ENCODE measurements at places on chromosomes 3 and 15.

DNA sequence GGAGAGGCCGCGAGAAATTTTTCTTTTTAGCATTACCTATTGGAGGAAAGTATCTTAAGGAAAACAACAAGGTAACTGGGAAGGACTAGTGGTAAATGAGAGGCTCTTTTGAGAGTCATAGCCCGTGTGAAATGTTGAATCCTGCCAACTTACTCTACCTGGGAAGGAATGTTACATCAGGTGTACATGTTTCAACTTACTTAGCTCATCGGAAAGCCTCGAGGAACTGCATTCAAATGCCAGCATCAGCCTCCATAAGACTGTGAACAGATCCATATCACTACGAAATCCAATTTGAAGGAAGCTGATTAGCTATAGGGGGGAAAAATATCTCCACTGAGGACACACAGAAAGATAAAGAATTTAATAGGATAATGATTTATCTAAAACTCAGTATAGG, 72.3 kb upstream of the PDZRN3 start:
- no peak for DNase-seq

DNA sequence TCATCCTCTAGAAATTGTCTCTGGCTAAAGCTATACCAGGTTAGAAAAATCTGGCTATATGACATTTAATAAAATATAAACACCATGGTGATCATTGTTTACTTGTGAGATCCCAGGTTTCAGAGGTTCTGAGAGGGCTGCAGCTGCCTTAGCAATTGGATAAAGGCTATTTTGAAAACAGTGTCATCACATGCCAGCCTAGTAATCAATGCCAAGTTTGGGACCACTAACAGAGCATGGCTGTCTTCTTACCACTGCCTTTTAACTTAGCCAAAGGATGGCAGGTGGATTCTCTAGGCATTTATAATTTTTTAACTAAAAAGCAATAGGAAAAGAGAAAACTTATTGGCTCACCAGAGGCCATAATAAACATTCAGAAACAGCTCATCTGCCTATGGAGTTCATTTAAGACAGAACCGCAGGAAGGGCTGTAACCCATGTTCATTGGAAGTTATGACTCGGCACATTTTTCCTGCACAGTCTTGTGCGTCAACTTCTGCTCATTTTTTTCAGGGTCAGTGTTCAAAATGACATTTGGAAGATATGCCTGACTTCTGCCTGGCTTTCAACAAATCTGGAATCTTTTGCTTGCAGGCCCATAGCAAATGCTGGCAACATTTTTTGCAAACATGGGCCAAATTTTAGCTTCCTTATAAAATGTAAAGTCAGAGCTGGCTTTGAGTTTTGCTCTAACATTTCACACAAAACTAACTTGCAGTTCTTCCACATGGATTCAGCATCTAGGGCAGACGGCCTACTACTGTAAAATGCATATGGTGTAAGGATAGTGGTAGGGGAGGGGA, 476.0 kb upstream of the TBL1XR1 start:
- no peak for DNase-seq

- DNase-seq: no peak
Observed at GRCh38 chr15:47614360-47615011, 102.8 kb upstream of the SEMA6D start.

GRCh38 chr15:43922021-43922420, 95.2 kb downstream of the WDR76 start:
- DNase-seq: no peak

DNA sequence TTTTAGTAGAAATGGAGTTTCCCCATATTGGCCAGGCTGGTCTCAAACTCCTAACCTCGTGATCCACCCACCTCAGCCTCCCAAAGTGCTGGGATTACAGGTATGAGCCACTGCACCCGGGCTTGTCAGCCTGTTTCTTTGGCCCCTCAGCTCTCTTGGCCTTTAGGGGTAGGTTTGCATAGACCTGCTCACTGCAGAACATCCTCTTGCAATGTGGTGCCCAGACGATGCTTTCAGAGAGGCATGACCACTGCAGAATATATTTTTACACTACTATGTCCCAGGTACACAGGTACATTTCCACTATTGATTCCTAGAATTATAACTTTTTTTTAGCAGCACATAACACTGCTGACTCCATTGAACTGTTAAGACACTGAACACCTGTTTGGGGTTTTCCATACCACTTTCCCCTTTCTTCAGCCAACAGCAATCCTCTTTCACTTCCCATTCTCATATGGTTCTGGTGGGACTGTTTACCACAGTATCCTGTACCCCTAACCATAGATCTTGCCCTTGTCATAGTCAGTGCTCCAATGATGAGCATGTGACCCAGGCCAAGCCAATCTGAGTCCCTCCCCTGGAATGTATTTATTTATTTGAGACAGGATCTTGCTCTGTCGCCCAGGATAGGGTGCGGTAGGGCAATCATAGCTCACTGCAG, 21.1 kb downstream of the CCDC32 start:
- DNase-seq: no peak

DNA sequence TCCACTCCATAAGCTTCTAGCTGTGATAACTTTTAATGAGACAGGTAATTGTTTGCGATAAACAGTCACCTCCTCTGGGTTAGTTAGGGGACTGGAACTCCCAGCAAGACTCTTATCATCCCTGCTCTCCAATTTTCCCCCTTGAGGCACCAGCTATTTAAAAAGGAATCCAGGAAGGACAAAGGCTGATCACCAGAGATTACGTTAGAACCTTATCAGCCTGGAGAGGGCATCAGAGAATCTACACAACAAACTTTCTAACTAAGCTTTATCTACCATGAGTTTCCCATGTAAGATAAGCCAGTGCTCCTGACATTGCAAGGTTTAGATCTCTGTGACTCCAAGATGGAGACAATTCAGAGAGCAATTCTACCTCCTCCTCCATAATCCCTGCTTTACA, 31.3 kb downstream of the GPR176 start:
- DNase-seq: no peak

GRCh38 chr3:113852506-113852905, 13.9 kb downstream of the GRAMD1C start:
- no peak for DNase-seq

DNA sequence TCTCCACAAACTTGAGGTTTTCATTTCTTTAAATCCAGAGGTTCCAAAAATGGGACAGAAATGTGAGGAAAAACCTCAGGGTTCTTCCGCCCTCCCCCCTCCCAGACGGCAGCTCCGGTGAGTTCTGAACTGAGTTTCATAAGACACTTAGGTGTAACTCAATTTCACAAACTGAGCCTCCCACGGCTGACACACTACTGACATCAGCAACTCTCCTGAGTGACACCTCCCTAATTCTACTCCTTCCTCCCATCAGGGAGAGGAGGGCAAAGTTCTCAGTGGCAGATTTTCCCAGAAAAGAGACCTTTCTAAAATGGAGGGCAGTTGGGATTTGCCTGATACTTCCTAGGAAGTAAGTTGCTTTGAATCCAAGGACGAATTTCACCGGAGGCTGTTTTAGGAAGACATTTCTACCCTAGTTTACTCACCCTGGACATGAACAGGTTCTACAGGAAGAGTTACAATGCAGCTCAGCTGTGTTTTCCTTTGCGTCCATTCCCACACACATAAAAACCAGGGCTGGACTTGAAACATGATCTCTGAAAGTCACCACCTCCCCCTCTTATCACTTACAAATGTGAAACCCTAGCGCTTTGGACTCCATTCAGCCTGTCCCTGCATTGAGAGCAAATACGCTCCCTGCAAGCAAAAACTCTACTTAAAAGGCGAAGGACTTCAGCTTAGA, 78.1 kb upstream of the LMOD3 start:
- DNase-seq: no peak

DNA sequence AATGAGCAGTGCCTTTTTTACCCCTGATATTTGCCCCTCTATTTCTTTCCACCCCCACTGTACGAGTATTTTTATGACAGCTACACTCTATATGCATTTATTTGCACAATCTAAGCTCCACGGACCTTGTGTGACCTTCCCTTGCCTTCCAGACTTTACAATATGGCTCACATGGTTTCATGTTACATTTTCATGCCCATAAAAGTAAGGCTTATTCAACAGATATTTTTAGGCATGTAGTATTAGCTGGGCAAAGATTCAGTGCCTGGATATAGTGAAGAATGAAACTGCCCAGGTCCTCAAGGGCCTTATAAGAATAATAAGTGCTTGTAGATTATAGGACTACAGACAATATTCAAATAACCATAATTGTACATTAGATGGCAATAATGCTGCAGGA, 481.9 kb upstream of the CNTN4 start:
- DNase-seq: no peak

- DNase-seq: no peak
Observed at GRCh38 chr3:126389112-126389793, 5.5 kb upstream of the CFAP100 start.

DNA sequence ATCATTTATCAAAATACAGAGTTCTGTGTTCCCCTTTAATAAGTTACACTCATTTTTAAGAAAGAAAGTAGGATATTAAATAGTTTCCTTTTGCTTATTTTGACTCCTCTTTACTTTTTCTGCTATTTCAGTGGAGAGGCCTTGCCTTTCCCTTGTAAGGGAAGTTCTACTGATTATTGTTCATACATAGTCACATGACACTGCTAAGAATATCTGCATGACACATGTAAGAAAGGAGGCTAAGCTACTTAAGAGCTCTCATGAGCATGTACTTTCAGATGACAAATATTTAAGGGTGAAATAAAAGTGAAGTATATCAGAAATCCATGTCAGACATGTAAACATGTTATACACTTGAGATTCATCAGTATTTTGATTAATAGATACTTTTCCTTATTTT, 39.0 kb downstream of the MYRIP start:
- no peak for DNase-seq

DNA sequence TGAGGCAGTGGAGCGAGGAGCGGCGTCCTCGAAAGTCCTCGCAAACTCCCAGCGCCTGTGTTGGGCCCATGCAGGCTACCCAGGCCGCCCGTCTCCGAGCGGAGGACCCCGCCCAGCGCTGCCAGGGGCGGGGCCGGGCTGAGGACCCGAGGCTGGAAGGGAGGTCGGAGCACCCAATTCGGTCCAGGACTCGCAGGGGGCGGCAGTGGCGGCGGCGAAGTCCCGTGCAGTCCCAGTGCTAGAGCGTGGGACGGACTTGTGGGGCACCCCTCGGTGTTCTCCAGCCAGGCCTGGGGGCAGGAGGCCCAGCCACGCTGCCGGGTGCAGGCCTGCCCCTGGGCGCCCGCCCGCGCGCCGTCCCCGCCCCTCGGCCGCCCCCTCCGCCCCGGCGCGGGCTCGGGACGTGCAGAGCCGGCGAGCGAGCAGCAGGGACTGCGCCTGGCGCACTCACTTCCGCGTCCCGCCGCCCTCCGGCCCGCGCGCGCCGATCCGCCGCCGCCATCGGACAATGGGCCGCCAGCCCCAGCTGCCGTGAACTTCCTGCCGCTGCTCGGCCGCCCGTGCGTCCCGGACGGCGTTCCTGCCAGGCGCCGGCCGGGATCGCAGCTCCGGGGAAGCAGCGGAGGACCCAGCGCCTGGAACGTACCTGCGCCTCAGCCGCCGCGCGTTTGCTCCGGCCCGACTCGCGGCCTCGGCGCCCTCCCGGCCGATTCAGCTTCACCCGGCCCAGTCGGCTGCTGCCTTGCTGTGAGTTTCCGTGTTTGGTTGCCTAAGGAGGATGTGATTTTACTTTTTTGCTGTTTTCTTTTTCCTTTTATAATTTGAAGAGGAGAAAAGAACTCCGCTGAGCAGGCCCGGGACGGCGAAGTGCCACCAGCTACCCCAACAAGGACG, 596 bp upstream of the LIMD1 start:
- DNase-seq: peak; percentile 14

DNA sequence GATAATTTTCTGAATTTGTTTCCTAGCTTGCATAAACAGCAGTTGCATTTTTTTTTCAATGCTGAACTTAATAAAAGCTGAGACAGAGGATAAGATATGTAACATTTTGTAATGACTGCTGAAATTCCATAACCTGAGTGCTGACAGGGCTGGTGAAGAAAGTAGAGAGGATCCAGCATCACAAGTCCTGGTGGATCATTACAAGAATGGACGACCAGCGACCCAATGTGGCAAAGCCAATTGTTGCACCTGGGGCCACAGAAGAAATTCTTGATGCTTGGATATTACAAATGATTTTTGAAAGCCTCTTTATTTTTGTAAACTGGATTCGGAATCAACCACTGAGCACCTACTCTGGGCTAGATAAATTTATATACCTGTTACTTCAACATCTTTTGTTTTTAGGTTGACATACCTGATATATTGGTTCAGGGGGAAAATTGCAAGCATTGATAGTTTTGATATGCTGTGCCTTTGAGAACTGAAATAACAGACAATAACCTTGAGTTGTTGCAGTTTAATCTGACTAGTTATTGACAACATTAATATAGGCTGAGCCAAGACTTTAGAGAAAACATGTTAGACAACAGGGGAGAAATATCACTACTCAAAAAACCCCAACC, 3.9 kb upstream of the ACTL6A start:
- no peak for DNase-seq

GRCh38 chr3:122357828-122358702, 25.0 kb downstream of the MIX23 start:
- no peak for DNase-seq

DNA sequence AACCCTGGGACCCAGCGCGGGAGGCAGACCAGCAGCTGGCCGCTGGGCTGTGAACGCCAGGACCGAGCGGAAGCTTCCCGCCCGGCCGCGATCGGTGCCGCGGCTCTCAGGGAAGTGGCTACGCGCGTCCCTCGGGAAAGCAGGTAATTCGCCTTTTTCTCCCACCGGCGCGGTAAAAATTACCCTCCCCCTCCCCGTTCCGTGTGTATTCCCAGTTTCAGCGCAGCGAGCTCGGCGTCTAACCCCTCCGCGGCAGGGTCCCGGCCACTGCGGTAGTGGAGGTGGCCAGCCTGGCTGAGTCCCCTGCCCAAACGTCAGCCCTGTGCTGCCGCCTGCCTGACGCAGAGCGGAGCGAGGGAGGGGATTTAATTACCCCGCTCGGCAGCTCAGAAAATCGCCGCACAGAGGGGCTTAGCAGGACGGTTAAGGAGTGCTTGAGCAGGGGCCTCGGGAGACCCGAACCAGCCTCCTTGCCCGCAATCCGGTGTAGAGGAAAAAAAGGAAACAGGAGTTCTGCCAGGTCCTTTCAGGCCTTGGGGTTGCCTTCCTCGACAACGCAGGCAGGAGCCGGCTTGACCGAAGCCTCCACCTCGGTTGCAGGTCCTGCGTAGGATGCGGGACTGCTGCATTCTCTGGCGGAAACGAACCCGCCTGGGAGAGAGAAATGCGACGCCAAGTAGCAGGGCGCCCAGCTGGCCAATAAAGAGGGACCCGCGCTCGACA, 2.9 kb downstream of the GATA2 start:
- DNase-seq: no peak
